ENCODE measurements at places on chromosomes 11 and 22. TPM values are rescaled to one million over a fixed set of nuclear protein-coding genes. Genes with fewer than 3 reads are reported as not detected.
A peak's percentile ranks its signal among the peaks of the same experiment; 100 is the strongest.

DNA sequence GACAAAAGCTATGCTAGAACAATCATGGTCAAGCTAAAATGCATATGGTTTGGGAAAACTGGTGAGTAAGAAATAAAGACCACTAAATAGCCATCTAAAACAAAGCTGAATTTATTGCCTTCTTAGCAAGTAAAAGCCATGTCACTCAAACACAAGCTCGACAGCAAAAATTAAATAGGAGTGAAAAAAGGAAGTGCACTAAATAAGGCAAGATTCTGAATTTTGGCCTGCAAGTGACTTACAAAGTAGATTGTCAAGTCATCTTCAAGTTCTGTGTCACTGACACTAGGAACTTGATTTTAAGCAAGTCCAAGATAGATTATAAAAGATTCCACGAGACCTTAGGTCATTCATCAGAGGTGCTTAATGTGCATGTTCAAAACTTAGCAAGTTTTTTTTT is 27.4 kb downstream of the TUG1 start:
- no peaks in the 10 kb centered on the region for H3K4me1 ChIP-seq
- H3K4me3 ChIP-seq, result no peak overlapping the region
- H3K36me3 ChIP-seq, result no peaks in the 10 kb centered on the region
- no peak for DNase-seq

- peaks cover 14% of the 10 kb centered on the region for H3K4me1 ChIP-seq
- no peaks in the 10 kb centered on the region for H3K27me3 ChIP-seq
- H3K36me3 ChIP-seq, result peaks cover 11% of the 10 kb centered on the region
- DNase-seq, result no peak
- no peak overlapping the region for H3K4me3 ChIP-seq
- H3K27ac ChIP-seq, result no peak overlapping the region
Observed at GRCh38 chr11:35820614-35821013, 123.2 kb upstream of the LDLRAD3 start.

GRCh38 chr11:71979602-71980001 is 19.1 kb upstream of the IL18BP start:
- H3K4me1 ChIP-seq, result no peaks in the 10 kb centered on the region
- H3K27me3 ChIP-seq, result no peaks in the 10 kb centered on the region
- no peak overlapping the region for H3K27ac ChIP-seq
- DNase-seq, result no peak

- peak within 1 kb of the TSS; percentile 68 for H3K27ac ChIP-seq
- peaks cover 37% of the 10 kb centered on the region for H3K36me3 ChIP-seq
- peak; percentile 38 for DNase-seq
- peaks cover 22% of the 10 kb centered on the region for H3K4me1 ChIP-seq
- H3K4me3 ChIP-seq, result peak within 1 kb of the TSS; percentile 82
Observed at GRCh38 chr11:27700351-27701301, at the start of gene BDNF. Gene BDNF (minus strand): TSS chr11:27700455. CDS start chr11:27658564, 41,891 bp downstream.

DNA sequence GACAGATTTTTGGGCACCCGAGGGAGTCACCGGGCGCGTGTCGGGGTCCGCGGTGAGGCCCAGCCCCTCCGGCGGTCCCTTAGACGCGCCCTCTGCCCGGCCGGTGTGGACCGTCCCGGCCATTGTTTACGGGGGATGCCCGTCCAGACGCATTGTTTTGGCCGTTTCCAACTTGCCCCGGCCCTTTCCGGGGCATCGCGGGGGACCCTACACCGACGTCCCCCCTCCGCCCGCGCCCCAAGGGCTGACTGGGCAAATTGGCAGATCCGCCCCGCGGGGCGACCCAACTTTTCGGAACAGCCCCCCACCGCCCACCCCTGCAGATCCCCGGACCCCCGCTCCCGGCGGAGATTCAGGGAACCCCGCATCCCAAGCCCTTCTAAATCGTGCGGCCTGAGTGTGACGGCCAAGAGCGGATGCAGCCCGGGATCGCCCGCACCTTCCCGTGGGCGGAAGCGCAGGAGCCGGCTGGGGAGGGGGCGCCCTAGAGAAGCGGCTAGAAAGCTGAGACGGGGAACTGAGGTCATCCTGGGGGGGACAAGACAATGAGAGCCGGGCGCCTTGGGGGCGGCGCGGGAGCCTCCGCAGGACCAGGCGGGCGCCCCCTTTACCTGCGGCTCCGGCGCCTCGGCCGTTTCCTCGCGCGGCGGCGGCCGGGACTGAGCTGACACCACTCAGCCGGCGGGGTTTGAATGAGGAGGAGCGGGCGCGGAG is 17.1 kb upstream of the CCT8L2 start:
- no peaks in the 10 kb centered on the region for H3K4me1 ChIP-seq
- H3K27ac ChIP-seq, result no peak overlapping the region
- no peak overlapping the region for H3K4me3 ChIP-seq
- H3K27me3 ChIP-seq, result no peaks in the 10 kb centered on the region

DNA sequence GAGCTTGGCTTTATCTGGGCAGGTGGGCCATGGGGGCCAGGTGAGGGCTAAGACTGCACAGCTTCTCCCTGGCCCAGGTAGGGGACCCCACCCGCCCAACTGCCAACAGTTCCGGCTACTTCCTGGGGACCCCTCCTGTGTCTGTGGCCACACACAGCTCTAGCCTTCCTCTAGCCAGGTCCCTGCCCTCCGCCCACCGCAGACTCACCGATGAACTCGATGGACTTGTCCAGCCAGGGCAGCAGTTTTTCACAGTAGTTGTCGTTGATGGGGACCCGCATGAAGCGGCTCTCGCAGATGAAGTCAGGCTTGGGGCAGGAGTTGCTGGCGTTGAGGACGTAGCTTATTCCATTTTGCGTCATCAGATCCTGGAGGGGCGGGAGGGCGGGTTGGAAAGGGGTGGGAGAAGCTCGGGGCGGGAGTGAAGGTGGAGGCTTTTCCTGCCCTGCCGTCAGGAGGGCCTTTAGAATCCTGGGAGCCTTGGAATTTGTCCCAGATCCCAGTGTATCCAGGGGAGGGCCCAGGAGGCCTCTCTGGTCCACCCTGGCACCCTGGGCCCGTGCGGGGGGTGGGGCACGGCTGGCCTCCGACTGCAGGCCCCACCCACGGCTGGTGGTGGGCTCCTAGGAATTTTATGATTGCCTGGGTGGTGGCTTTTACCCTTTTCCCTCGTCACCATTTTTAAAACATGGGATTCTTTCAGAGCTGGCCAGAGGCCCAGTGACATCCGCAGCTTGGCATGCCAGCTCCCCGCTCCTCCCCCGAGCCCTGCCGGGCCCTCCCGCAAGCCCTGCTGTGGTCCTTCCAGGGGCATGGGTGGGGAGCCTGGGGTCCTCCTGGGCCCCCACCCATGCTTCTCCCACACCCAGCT is 13.9 kb downstream of the DUSP8 start:
- H3K4me1 ChIP-seq, result peaks cover 32% of the 10 kb centered on the region
- H3K27me3 ChIP-seq, result no peaks in the 10 kb centered on the region
- peaks cover 40% of the 10 kb centered on the region for H3K36me3 ChIP-seq

DNA sequence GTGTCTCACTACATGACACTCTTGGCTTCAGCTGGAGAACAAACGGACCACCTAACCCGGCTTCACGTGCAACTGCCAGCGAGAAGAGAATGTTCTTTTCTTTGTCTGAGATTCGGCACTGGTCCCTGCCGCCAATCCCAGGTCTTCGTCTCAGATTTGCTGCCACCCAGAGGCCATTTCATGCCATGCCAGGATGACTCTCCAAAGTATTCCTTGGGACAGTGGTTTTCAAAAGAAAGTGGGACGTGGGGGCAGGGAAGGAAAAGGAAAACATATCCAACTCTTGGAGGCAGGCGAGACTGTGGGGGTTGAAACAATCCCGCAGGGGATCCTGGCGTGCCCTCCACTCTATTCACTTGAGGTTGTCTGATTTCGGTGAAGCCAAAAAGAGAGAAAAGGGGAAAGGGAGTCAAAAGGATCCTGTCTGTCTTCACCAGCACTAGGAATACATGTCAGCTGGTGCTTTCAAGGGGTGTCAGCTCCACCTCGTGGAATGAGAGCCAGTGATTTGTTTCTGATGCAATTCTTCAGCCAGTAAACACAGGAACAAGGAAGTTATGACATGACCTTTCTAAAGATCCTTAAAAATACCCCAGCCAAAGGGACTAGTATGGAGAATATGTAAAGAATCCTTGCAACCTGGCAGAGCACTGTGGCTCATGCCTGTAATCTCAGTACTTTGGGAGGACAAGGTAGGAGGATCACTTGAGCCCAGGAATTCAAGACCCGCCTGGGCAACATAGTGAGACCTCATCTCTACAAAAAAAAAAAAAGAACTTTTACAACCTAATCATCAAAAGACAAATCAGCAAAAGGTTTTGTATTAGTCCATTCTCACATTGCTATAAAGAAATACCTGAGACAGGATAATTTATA is 41.0 kb upstream of the APLNR start:
- H3K4me1 ChIP-seq, result peaks cover 58% of the 10 kb centered on the region
- peak overlapping the region; percentile 53 for H3K4me3 ChIP-seq
- DNase-seq, result peak; percentile 79
- peaks cover 13% of the 10 kb centered on the region for H3K36me3 ChIP-seq

- peak overlapping the region; percentile 87 for H3K4me3 ChIP-seq
- H3K4me1 ChIP-seq, result peaks cover 26% of the 10 kb centered on the region
- peaks cover 80% of the 10 kb centered on the region for H3K27me3 ChIP-seq
- DNase-seq, result no peak
- H3K36me3 ChIP-seq, result peaks cover 19% of the 10 kb centered on the region
Observed at GRCh38 chr22:37420686-37421467, 6.4 kb downstream of the ELFN2 start.

- no peak overlapping the region for H3K27ac ChIP-seq
- H3K4me3 ChIP-seq, result no peak overlapping the region
- DNase-seq, result no peak
Observed at GRCh38 chr22:45397806-45398205, 15.6 kb downstream of the SMC1B start.

GRCh38 chr11:123482218-123482617 is 52.1 kb downstream of the GRAMD1B start:
- no peaks in the 10 kb centered on the region for H3K36me3 ChIP-seq
- peaks cover 69% of the 10 kb centered on the region for H3K27me3 ChIP-seq
- H3K4me3 ChIP-seq, result no peak overlapping the region
- no peaks in the 10 kb centered on the region for H3K4me1 ChIP-seq
- H3K27ac ChIP-seq, result no peak overlapping the region

DNA sequence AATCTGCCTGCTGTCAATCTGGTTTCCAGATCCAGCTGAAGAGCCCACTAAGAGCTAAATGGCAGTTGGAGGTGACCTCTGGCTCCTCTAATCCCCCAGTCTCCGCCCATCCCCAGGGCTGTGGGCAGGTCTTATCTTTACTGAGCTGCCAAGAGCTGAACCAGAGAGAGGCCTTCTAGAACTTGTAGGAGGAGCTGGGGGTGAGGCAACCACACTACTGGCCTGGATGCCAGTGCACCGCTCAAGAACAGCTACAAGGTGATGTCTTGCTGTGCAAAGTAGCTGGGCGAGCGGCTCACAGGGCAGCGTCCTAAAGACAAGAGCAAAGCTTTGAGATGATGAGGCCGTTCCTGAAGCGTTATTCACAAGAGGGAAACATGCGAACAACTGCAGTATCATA is 374.6 kb downstream of the CTTN start:
- DNase-seq, result no peak
- no peak overlapping the region for H3K4me3 ChIP-seq
- H3K27me3 ChIP-seq, result no peaks in the 10 kb centered on the region

- H3K4me3 ChIP-seq, result no peak overlapping the region
- H3K4me1 ChIP-seq, result peaks cover 36% of the 10 kb centered on the region
- H3K36me3 ChIP-seq, result no peaks in the 10 kb centered on the region
- DNase-seq, result no peak
Observed at GRCh38 chr11:15944460-15944859, 411.9 kb downstream of the SOX6 start.

DNA sequence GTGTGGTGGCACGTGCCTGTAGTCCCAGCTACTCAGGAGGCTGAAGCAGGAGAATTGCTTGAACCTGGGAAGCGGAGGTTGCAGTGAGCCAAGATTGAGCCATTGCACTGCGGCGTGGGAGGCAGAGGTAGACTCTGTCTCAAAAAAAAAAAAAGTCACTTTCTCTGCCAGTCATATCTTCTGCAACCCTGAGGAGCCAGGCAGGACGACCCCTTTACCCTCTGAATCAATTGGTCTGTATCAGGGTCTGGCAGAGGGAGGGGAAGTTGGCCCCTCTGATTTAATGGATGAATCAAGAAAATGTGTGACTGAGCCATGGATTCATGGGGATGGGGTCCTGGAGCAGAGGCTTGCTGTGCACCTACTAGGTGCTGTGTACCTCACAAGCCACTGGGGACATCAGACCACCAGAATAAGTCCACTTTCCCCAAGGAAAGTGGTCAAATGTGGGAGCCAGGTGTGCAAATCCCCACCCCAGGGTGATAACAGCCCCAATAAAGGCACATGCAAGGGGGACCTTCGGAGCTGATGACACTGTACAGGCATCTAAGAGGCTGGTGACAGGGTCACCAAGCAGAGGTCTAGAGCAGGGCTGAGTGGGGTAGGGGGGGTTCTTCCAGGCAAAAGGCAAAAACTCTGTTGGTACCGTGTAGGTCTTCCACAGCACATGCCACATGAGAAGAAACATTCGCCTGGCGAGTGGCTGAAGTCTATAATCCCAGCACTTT is 29.0 kb downstream of the TXN2 start:
- peaks cover 22% of the 10 kb centered on the region for H3K4me1 ChIP-seq
- H3K4me3 ChIP-seq, result peak overlapping the region; percentile 20
- no peaks in the 10 kb centered on the region for H3K27me3 ChIP-seq
- H3K36me3 ChIP-seq, result peaks cover 23% of the 10 kb centered on the region
- peak overlapping the region; percentile 89 for H3K27ac ChIP-seq
- no peak for DNase-seq

- H3K27me3 ChIP-seq, result no peaks in the 10 kb centered on the region
- peaks cover 15% of the 10 kb centered on the region for H3K4me1 ChIP-seq
- no peak overlapping the region for H3K27ac ChIP-seq
- peak; percentile 87 for DNase-seq
- H3K4me3 ChIP-seq, result no peak overlapping the region
- H3K36me3 ChIP-seq, result peaks cover 5% of the 10 kb centered on the region
Observed at GRCh38 chr11:2531277-2531986, 86.6 kb downstream of the KCNQ1 start.

DNA sequence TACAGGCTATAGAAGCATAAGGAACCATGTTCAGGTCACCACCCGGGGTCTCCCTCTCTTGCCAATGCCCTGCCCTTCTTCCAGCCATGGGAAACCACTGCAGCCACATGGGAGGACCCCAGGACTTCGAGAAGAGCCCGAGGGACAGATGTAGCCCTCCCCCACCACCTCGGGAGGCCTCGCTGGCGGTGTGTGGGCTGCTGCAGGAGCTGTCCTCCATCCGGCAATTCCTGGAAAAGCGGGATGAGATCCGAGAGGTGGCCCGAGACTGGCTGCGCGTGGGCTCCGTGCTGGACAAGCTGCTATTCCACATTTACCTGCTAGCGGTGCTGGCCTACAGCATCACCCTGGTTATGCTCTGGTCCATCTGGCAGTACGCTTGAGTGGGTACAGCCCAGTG is 14.5 kb downstream of the HTR3A start:
- no peak for DNase-seq
- H3K4me1 ChIP-seq, result no peaks in the 10 kb centered on the region
- peaks cover 87% of the 10 kb centered on the region for H3K27me3 ChIP-seq
- no peaks in the 10 kb centered on the region for H3K36me3 ChIP-seq
- H3K4me3 ChIP-seq, result no peak overlapping the region

MS4A3 gene
- not detected for total RNA-seq

H19 gene
- 1.9 TPM for total RNA-seq

SVIP gene
- 49.9 TPM for total RNA-seq

OR51B2 gene
- not detected for total RNA-seq

Measured in Calu3 (cell line).